ENCODE measurements at places on chromosomes 7 and 10. TPM values are rescaled to one million over a fixed set of nuclear protein-coding genes. Genes with fewer than 3 reads are reported as not detected.

Gene IMMP2L
- total RNA-seq, result 17.1 TPM

Gene SPDYE5
- total RNA-seq, result not detected

Gene MPP7
- total RNA-seq, result 15.3 TPM

Gene ARHGEF35
- 0.94 TPM for total RNA-seq

Gene PAPOLB
- total RNA-seq, result 0.05 TPM

Gene EPO
- total RNA-seq, result not detected

Gene TMEM273
- 17.6 TPM for total RNA-seq

Gene STOX1
- total RNA-seq, result 0.15 TPM

Gene EBLN1
- total RNA-seq, result not detected

Gene ZNF282
- total RNA-seq, result 14.5 TPM

Gene PRF1
- 3.2 TPM for total RNA-seq

Gene SSC4D
- total RNA-seq, result 0.55 TPM

Gene CACNB2
- 55.9 TPM for total RNA-seq

DNA sequence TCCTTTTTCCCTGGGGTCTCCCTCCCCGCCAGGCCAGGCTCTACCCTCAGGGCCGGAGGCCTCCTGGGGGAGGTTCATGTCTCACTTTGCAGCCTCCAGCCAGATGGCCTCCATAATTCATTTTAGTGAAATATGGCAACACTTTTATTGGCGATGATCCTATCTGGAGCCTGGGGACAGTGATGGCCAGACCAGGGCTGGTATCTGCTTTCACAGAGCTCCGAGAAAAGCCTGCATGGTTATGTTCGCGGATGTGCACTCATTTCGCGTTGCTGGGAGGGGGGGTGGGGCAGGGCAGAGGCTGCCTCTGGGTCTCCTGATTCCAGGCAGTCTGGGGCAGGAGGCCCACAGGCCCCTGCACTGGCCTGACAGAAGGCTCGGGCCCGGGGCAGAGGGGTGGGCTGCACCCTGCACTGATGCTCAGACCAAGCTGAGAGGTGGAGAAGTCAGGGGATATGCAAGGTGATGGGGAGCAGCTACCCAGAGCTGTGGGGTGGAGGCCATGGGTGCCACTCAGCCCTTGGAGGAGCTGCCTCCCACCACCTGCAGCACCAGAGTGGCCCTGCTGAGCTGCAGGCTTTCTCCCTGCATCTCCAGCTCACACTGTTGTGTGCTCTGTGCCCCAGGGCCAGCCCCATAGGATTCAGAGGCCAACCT lies 85.3 kb upstream of the RET start:
- DNase-seq, result no peak

DNA sequence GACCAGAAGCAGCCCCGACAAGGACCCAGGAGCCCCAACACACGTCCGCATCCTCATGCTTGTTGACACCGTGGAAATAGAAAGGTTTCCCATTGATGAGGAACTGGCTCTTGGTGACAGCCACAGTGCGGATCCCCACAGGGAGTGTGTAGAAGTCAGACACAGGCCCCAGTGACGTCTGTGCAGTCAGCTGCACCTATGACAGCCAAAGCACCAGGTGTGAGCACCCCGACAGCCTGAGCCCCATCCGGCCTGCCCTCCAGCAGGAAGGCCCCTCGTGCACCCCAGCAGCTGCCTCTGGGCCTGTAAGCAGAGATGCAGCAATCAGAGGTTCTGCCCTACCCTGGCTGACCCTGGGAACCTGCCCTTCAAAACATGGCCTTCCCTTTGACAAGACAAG lies 7.1 kb downstream of the GUSB start:
- no peak for DNase-seq

GRCh38 chr7:71497256-71497946 lies 365.5 kb downstream of the GALNT17 start:
- DNase-seq, result peak; percentile 64

DNA sequence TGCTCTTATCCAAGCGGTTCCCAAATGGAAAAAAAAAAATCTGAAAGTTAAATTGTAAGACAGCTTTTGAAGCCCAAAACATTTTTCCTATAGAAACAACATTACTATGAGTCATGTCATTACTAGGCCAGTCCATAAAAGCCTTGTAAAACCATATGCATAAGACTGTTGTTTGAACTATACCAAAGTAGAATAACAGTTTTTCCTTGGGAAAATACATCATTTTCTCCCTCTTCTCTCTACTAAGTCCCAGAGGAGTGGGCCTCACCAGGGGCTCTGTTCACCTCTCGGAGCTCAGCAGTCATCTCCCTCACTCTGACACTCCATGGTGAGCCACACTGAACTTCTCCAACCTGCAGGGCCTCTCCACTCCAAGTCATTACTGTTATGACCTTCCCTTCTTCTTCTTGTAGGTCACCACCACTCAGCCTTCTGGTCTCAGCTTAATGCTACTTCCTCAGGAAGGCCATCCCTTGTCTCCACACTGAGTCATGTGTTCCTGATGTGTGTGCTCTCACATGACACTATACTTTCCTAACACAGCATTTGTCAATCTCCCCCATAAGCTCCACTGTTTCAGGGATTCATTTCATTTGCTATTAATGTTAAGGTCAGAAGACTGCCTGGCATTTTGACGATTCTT lies 32.5 kb downstream of the ZNF438 start:
- DNase-seq, result no peak

DNA sequence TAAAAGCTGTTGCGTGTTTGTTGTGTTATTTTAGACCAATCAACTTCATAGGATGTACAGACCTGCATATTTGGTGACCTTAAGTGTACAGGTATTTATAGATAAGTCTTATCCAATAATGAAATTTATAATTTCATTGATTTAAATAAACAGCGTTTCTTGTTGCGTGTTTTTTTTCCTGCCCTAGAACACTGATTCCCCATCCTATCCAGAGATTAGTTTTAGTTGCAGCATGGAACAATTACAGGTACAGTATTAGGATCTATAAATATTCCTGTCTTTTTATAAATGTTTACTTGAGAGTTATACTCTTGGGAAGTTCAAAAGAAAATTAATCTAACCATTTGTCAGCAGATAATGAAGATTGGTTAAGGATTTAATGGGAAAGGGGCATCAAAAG lies 2.1 kb upstream of the BMI1 start:
- DNase-seq, result no peak

- no peak for DNase-seq
These were observed 70.5 kb downstream of the SEMA3A start for GRCh38 chr7:84123965-84124547.

DNA sequence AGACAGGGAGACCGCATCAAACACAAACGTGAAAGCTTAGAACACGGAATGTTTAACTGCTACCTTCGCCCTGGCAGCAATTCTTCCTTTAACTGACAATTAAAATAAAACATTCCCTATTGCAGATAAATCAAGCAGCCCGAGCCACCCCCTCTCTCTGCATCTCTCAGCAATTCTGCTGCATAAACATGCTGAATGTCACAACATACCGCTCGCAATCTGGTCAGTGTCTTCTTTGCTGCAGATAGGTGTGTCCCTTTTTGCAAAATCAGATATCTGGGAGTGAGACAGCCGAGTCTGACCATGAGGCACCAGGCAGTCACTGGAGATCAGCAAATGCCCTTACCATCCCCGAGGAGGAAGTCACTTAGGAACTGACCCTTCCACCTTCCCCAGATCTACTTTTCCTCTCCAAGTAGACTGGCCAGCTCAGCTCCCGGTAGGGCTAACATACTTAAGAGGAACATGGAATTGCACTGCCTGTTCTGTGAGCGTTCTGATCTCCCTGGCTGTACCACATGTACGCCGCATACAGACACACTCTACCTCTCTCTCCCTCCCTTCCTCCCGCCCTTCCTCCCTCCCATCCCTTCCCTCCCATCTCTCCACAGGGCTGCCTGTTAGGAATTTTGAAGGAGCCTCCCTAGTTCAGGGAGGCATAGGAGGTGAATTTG lies at the start of gene FRMD4A:
FRMD4A (minus strand) TSS at position 537 of the 674 bp plus-strand sequence.
- DNase-seq, result no peak

- no peak for DNase-seq
These were observed 56.6 kb downstream of the PTPRN2 start for GRCh38 chr7:158530800-158531609.

GRCh38 chr10:14116021-14116420 lies 214.7 kb downstream of the FRMD4A start:
- no peak for DNase-seq

GRCh38 chr7:73442903-73443500 lies 9.4 kb downstream of the FZD9 start:
- no peak for DNase-seq

DNA sequence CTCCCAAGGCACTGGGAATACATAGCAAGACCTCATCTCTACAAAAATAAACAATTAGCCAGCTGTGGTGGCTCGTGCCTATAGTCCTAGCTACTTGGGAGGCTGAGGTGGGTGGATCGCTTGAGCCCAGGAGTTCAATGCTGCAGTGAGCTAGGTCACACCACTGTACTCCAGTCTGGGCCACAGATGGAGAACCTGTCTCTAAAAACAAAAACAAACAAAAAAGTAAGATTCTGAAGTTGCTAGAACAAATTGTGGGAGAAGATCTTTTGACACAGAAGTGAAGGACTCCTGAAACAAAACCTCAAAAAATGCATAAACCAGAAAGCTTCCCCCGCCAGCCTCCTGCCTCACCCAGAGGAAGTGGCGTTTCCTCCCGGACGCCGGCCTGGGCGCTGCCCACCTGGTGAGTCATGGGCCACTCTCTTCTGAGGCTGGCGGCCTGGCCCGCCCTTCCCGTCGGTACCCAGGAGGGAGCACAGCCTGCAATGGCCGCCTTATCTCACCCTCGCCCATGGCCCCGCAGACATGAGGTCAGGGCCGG lies 25.4 kb upstream of the ELN start:
- peak; percentile 64 for DNase-seq

DNA sequence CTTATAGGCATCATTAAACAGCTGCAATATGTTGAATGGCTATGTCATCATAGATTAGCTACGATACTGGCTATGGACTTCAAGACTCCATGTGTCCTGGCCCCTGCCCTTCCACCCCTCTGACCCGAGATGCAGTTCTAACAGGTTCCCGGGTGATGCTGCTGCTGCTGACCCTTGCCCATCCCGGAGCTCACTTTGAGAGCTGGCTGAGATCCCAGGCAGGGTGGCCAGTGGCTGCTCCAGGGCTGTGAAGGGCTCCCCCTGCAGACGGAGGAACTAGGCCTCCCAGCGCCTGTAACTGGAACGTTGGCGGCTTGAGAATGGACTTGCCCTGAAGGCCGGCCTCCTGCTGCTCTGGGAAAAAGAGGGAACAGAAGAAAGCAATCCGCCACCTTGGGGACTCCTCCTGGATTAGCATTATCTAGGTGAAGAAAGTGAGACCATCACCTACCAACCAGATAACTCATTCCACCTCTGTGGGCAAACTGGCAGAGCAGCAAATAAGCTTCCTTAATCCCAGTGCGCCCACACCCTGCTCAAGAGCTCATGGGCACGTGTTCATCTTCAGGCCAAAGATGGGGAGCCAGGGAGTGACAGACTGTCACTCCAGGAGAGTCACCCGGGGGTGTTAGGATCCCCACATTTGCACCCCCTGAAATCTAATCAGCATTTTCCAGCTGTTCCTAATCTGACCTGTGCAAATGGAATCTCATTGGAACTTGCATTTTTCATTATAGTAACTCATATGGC lies 56.8 kb downstream of the PARP12 start:
- DNase-seq, result peak; percentile 53

DNA sequence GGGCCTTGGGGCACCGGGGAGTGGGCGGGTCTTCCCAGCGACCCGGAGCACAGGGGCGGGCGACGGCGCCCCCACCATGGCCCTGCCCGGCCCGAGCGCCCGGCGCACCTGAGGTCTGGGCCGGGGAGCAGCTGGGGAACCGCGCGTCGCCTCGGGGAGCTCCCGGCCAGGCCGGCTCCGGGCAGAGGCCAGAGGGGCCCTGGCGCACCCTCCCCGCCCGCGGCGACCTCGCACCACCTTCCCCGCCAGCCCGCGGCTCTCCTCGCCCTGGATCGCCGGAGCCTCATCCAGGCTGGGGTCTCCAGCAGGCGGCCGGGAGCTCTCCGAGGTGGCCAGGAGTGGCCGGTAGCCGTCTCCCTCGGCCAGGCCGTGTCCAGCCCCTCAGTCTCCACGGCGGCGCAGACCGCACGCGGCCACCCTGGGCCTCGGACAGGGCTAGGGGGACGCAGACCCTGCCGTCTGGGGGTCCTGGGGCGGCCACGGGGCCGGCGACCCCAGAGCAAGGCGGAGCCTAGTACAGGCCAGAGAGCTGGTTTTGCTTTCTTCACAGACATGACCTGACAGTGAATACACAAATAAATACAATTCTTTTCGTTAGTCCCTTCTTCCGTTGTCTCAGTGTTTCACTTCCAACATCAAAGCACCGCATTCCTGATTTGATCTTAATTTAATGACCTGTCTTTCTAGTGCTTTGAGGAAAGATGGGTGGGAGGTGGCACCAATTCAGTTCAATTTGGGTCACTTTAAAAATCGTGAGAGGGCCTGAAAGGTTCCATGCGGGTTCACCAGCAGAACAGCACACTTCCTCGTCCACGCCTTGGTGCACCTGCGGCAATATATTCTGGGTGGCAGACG lies 356.9 kb downstream of the DNAJB6 start:
- peak; percentile 20 for DNase-seq

- no peak for DNase-seq
These were observed 136.6 kb downstream of the SPAG6 start for GRCh38 chr10:22481687-22482539.

DNA sequence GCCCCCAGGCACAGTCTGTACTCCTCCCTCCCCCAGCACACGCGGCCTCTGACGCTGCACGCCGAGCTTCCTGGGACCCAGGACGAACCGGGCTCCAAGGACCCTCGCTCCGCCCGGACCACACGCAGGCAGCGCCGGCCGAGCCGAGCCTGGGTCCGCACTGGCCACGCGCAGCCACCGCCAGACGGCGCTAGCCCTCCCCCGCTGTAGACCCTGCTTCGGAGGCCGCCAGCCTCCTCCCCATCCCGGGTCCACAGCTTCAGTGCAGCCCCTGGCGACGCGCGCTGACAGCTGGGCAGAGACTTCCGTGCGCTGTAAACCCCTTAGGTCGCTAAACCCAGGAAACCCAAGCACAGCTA lies 936 bp upstream of the TCERG1L start:
- DNase-seq, result no peak

GRCh38 chr10:132914732-132915131 lies 27.6 kb downstream of the CFAP46 start:
- peak; percentile 9 for DNase-seq

DNA sequence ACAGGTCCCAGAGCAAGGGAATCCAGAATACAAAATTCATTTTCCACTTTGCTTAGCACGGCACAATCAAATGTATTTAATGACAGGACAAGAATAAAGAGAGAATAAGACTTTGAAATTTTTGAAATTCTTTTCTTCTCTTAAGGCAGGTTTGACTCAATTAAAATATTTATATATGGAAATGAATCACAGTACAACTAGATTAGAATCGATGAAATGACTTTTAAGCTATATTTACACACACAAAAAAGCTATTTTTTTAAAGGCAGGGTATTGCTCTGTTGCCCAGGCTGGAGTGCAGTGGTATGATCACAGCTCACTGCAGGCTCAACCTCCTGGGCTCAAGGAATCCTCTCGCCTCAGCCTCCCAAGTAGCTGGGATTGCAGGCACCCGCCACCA lies 265.4 kb upstream of the SLC26A5 start:
- DNase-seq, result no peak

GRCh38 chr10:97360705-97361536 lies 26.4 kb upstream of the FRAT2 start:
- DNase-seq, result no peak

GRCh38 chr10:14572811-14573210 lies 201.9 kb downstream of the FAM107B start:
- DNase-seq, result no peak

- peak; percentile 11 for DNase-seq
These were observed 19.6 kb downstream of the LRRC27 start for GRCh38 chr10:132351611-132352010.
